ENCODE measurements at places on chromosomes 4 and X. TPM values are rescaled to one million over a fixed set of nuclear protein-coding genes. Genes with fewer than 3 reads are reported as not detected.

GRCh38 chr4:179836179-179837075 is 2394.2 kb upstream of the AGA start:
- no peak for DNase-seq

- no peak for DNase-seq
These were observed 64.5 kb downstream of the CPE start for GRCh38 chr4:165443276-165443675.

POF1B gene
- polyA plus RNA-seq: 0.44 TPM

DNA sequence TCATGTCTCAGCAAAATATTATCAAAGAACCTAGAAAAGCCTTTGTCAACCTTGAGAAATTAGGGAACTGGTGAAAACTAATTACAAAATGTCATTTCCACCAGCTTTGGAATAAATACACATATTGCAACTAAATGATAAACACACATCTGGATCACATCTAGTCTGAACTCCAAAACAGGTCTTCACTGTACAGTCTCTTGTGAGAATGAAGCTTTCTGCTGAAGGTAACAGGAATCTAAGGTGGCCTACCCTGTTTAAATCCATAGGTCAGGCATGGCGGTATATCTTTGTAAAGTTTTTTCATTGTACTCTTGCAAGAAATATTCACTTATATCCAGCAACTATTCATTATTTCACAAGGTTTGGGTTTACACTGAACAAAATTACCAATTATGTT is 1.7 kb downstream of the SH3D19 start:
- no peak for DNase-seq

DNA sequence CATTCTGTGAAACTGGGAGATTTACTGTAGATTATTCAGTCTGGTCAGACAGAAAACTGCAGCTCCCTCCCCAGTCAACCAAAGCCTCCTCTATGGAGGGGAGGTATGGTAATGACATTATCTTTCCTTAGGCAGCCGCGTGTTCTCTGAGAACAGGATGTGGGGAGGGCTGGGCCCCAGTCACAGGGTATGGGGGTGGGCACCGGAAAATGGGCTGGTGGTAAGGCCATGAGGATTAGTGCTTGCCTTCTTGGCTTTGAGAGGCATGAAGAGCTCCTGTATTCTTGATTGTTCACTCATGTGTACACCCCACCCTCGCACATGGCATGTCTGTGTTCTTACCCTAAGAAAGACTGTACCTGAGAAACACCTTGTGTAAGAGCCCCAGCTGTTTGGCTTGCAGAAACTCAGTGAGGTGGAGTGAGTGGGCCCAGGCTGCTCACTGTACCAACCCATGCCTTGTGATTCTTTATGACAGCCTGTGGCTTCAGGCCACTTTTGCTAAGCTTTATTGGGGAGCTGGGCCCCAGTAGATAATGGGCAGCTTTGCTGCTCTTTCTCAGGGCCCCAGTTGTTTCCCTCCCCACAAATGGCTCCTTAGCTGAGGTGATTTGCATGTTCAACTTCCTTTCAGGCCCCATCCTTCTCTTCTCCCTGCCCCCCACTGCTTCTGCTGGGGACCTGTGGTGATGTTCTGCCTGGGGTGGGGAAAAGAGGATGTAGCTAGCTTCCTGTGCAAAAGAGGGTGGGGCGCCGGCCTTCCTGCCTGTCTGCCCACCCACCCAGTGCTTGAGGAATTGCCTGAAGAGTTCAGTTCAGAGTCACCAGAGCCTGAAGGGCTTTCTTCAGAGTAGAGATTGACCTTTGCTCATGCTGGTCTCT is 30.7 kb downstream of the MSN start:
- no peak for DNase-seq

DNA sequence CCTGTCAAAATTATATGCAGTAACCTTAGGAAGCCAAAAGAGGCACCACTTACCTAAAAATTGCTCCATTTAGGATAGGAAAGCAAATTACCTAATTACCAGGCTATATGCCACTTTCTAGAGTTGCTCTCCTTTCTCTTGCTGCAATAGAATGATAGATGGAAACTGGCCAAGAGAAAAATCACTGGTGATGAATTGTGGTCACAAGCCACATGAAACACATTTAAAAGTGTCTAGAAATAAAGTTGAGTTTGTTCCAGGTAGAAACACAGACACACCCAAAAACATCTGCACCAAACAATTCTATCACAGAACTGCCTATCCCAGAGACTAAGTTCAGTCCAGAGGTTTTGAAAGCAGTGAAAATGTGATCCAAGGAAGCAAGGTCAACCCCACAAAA is 337.7 kb downstream of the PCDH19 start:
- DNase-seq: no peak

COX7B2 gene
- polyA plus RNA-seq: not detected

- no peak for DNase-seq
These were observed 28.2 kb upstream of the CEP135 start for GRCh38 chr4:55920571-55920970.

- DNase-seq: no peak
These were observed 715.7 kb downstream of the KCTD8 start for GRCh38 chr4:43732829-43733426.

GRCh38 chrX:130075777-130076176 is 34.5 kb downstream of the ELF4 start:
- DNase-seq: no peak

GRCh38 chrX:101986586-101986985 is 54.8 kb upstream of the ZMAT1 start:
- no peak for DNase-seq

GRCh38 chr4:184514121-184514988 is 40.0 kb upstream of the IRF2 start:
- no peak for DNase-seq

DNA sequence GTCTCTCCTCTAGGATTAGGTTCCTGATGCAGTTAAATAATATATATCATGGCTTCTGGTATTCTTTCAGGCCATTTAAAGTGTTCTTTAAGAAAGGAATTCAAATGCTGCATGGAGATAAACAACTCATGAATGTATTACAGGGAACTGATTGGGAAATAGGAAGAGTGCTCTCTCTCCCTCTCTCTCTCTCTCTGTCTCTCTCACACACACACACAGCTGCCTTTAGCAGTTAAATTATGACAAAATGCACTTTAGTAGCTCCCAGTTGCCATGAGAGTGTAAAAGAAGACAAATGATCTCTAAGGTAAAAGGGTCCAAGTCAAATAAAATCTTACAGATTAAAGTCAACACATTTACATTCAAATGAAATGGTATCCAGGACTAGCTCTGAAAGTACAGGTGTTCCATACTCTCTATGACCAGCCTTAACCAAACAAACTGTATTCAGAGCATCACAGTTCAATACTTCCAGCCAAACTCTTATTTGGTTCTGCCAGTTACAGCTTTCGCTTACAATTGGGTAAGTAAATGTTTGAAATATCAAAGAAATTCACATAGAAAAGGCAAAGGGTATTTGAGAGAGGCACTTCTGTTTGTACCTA is 94.7 kb upstream of the CXXC4 start:
- DNase-seq: no peak

SORCS2 gene
- 7.0 TPM for polyA plus RNA-seq

DNA sequence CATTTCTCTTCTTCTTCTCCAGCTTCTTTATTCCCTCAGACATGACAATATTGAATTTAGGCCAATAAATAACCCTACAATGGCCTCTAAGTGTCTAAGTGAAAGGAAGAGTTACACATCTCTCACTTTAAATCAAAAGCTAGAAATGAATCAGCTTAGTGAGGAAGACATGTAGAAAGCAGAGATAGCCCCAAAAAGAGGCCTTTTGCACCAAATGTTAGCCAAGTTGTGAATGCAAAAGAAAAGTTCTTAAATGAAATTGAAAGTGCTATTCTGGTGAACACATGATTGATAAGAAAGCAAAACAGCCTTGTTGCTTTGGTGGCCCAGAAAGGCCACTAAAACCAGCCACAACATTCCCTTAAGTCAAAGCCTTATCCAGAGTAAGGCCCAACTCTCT is 146.2 kb upstream of the HHIP start:
- no peak for DNase-seq

MXRA5 gene
- 8.8 TPM for polyA plus RNA-seq

DNA sequence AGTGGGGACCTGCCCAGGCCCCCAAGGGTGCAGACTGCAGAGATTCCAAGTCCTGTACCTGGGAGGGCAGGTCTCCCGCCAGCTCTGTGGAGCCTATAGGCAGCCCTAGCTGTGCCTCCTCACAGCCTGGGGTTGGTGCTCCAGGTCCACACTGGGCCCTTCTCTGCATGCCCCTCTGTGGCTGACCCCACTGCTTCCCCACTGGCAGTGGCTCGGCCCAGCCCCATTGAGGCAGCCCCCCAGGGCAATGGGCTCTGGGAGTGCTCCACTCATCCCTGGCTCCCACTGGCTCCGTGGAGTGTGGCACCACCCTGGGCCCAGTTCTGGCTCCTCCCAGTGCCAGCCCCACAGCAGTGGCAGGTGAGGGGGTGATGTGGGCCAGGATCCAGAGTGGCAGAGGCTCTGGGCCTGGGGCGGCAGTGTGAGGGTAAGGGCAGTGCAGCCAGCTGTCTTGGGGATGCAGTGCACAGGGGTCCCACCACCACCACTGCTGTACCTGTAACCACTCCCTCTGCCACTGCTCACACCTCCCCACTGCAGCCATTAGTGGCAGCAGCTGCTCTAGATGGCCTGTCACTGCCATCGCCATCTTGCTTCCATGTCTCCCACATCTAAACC is 312.2 kb downstream of the GPM6A start:
- DNase-seq: no peak

DNA sequence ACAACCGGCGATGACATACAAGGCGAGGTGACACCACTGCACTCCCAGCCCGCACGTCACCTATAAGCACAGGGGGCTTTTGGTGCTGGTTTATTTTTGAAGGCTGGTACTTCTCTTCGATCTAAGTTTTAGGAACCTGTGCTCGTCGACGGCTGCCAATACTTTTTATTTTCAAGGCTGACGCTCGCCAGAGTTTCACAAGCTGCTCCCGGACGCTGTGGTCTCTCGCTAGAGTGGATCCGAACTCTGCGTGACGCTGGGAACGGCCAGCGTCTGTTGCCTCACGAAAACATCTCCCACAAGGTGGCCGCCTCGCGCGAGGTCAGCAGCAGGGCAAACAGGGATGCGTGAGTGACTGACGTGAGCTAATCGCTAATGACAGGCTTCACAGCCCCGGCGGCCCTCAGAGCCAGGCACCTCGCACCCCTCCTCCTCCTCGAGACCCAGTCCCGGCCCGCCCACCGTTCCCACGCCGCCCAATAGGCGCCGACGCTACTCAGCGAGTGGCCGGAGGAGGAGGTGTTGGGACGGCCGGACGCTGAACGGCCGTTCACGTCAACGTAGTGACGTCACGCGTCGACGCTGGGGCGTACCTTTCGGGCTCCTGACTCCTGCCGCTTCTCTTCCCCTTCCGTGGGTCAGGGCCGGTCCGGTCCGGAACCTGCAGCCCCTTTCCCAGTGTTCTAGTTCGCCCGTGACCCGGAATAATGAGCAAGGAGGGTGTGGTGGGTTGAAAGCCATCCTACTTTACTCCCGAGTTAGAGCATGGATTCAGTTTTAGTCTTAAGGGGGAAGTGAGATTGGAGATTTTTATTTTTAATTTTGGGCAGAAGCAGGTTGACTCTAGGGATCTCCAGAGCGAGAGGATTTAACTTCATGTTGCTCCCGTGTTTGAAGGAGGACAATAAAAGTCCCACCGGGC is at the start of gene CLCN3:
Gene CLCN3 (plus strand): TSS at position 621 of the 922 bp plus-strand sequence. CDS start 15,351 bp downstream, outside the sequence.
- DNase-seq: peak; percentile 96

DNA sequence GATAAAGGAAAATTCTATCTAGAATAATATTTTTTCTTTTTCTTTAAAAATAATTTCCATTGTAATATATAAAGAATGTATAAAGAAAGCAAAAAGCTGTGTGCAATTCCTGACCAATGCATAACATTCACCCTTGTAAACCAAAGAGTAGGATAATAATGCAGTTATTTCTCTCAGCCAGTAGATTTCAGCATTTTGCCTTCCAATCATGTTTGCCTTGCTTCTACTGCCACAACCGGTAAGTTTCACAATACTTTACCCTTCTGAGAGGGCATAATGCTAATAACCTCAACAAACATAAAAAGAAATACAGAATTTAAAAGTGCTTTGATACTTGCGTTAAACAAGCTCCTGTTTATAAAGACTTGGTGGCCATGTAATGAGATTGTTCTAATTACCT is 59.9 kb downstream of the CHIC2 start:
- DNase-seq: no peak

SOX3 gene
- polyA plus RNA-seq: not detected
